ENCODE measurements at places on chromosomes 11 and 22.
A peak's percentile ranks its signal among the peaks of the same experiment; 100 is the strongest.

- DNase-seq = no peak
Measured at GRCh38 chr11:17596711-17597110, 49.7 kb downstream of the OTOG start.

GRCh38 chr11:2931420-2931746 lies 2.2 kb upstream of the PHLDA2 start:
- DNase-seq = no peak

DNA sequence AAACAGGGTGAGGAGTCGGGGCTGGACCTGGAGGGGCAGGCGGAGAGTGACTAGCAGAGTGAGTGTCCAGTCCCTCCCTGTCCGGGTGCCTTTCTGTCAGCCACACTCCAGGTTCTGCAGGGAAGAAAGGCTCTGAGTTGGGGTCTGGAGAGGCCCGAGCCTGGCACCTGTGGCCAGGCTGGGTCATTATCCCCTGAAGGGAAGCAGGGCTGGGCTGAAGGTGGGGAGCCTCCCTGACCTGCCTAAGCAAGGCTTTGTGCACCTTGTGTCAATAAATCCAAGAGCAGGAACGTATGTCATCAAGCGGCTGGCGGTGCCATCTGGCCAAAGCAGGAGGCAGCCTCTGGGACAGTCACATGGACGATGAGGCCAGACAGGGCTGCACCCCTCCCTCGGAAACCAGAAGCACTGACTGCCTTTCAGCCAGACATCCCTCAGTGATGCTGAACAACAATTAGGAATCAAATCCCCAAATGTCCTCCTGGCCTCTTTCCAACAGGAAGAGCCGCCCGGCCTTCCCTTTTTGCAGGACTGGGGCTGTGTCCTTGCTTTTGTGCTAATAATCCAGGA lies 73.9 kb upstream of the FGF3 start:
- DNase-seq = peak; percentile 91

DNA sequence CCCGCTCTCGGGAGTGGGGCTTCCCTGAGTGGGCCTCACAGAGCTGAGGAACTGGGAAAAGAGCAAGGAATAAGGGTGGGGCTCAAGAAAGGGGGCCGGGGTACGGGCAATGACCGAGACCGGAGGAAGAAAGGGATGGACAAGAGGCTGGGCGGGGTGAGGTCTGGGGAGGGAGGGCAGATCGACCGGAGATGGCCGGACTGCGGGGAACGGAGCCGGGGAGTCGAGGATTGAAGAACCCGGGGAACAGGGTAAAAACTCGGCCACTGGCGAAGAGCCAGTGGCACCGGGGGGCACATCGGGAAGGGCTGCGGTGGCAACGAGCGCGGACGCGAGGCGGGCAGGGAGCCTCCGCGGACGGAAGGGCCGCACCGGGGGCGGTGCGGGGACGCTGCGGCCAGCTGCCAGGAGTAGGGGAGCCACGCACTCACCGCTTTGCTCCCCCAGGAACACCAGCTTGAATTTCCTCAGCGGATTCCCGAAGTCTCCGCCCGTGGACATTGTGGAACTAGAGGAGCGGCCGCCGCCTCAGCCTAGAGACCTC lies 667 bp downstream of the RAB6A start:
- peak; percentile 29 for DNase-seq

GRCh38 chr11:120517801-120518291 lies 6.3 kb downstream of the GRIK4 start:
- no peak for DNase-seq

- DNase-seq = no peak
Measured at GRCh38 chr22:40328546-40329456, 17.5 kb upstream of the ADSL start.

DNA sequence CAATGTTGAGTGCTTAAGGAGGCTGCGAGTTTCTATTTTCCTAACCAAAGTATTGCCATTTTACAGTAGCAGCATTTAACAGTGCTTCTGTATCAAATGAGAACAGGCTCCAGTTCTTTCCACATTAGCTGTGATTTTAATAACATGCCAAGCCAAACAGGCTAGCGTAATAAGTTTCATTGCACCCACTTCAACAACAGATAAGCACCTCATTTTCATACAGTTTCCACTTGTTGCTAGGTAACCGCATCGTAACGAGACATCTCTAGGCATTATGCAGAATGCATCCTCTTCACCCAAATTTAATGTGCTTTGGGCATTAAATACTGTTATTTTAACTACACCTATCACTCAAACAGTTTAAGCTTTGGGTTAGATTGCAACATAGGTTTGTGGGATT lies 79.0 kb downstream of the CADM1 start:
- no peak for DNase-seq

DNA sequence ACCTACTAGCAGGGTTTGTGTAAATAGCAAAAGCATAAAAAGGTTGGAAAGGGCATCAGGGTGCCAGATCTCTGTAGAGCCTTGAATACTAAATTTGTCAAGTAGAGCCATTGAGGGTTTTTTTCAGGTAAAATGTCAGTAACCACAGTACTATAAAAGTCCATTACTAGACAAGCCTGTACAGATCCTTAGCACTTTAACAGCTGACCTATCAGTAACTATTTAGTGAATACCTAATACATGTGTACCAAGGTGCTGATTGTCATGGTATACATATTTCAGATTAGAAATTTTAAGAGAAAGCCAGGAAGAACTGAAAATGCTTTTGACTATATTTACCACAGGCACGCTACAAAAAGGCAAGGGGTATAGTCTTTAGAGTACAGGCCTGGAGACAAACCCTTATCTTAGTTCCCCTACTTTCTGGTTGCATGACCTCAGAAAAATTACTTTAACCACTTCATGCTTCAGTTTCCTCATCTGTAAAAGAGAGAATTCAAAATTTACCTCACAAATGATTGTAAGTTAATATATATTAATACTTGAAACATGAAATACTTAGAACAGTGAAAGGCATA lies 57.9 kb downstream of the RAB38 start:
- no peak for DNase-seq

- no peak for DNase-seq
Measured at GRCh38 chr11:115691030-115691429, 186.8 kb upstream of the CADM1 start.

GRCh38 chr11:117273550-117274289 lies 17.4 kb upstream of the BACE1-AS start:
- no peak for DNase-seq

GRCh38 chr22:43262990-43263644 lies 76.2 kb upstream of the TTLL12 start:
- DNase-seq = peak; percentile 49

GRCh38 chr11:126207896-126208295 lies 3.6 kb downstream of the RPUSD4 start:
- DNase-seq = no peak

DNA sequence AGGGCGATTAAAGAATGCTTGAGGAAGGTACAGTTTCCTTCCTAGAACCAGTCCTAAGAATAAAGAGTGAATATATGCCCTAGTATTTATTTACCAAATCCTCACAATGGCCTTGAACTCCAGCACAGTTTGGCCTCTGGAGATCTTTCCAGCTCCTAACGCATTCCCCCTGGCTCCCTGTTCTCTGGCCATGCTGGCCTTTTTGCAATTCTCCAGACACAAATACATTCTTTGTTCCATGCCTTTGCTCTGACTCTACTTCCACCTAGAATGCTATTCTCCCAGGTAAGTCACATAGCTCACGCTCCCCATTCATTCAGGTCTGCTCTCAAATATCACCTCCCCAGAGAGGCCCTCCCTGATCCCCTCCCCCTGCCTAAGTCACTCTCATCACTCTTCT lies 3.7 kb upstream of the DGKZ start:
- DNase-seq = no peak

GRCh38 chr11:114307524-114308203 lies 11.5 kb downstream of the NNMT start:
- DNase-seq = no peak

DNA sequence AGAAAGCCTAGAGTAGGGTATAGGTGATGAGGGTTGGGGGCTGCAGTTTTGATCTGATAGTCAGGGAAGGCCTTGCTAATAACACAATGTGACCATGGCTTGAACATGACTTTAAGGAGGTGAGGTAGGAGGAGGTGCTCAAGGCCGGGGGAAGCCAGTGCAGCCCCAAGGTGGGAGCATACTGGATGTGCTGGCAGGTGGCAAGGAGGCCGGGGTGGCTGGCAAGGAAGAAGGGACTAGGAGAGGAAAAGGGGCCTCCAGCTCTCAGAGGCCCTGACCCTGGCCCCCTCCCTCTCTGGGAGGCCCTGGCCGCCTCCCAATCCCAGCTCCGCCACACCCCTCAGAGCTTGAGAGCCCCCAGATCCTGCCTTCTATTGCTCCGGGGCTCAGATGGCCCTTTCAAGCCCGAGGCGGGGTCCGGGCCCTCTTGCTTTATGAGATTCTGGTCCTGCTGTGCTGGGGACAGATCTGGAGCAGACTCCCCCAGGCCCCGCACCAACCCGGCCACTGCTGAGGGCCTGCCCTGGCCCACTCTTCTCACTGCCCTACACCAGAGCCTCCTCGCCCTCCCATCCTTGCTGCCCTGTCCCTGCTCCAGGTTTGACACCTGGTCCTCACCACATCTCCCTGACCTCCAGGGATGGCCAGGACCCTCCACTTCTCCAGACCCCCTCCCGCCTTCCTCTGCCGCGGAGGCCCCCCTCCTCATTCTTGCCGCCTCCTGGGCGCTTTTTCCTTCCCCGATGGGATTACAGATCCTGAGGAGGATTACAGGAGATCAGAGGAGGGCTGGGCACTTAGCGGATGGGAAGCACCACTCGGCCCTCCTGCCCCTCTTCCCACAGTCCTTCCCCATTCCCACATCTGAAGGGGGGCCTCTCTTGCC lies 1.8 kb downstream of the PITPNM1 start:
- DNase-seq = no peak

- peak; percentile 85 for DNase-seq
Measured at GRCh38 chr11:117819096-117820040, 5.2 kb downstream of the FXYD2 start.

DNA sequence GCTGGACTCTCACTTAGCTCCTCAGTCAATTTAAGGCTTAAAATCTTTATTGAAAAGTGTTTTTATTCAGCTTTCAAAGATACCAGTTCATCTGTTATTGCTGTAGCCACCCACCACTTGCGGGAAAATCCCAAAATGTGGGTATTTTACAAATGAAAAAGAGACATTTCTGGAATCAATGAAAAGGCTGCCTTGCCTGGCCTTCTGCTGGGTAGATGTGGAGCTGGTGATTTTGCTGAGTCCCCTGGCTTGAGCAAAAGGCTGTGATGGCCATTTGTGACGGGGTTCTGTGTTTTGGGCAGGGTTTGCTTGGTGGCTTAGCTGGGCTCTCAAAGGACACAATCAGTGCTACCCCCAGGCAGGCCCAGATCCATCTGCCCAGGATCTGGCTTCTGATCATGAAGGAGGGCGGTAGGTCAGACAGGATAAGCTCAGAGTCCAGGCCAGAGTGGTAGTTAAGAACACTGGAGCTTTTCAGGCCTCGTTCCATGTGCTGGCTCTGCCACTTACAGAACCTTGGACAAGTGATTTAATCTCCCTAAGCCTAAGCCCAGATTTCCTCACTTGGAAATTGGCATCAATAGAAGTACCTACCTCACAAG lies 36.1 kb downstream of the UBASH3B start:
- no peak for DNase-seq

DNA sequence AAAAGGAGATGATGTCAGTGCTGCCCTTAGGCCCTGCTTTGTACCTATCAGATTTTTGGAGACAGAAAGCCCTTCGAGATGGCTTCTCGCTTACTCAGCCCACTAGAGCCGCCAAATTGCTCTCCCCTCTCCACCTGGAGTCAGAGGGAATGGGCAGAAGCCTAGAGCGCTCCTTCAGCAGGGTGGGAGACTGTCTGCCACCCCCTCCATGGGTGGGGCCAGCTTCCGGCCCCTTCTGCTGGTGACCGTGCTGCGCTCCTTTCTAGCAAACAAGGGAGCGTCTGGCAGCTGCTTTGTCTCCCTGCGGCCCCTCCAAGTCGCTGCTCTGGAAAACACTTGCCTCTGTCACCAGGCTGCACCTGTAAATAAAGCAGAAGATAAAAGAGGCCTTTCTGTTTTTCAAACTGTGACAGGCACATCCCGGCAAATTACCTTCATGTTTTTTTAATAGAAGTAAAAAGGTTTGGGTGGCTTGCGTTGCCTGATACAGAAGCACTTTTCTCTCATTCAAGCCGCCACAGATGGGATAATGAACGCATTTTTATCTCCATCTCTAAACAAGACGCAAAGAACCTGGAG lies 145.7 kb upstream of the NECTIN1 start:
- DNase-seq = peak; percentile 69
